ENCODE measurements at places on chromosomes 16 and 17.

DNA sequence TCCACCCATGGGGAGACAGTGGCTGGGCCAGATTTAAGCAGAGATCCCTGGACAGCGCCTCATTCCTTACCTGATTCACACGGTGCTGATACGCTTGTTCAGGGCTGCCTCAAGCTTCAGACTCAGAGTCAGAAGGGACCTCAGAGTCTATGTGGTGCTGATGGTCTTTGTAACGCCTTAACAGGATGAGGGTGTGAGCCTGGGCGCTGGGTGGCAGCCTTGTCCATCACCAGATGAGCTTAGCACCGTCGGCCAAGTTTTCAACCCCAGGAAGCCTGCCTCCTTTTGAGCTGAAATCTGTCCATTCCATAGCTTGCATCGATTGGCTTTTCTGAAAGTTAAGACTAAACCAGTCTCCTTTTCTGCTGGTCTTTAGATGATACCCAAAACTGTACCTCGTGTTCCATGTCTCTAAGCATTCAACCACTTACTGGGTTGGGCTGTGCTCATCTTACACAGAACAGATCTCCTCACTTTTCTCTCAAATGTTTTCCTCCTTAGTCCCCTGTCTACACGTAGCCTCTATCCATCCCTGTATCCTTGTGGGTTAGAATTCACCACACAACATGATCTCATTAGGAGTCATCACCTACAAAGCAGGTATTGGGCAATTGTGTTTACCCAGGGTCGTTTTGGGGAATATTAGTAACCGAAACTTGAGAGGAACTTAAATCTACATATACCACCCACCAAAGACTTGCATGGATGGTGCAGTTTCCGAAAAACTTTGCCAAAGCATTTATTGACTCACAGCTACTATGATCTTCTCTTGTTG lies 573.4 kb downstream of the CDH13 start:
- no peak for DNase-seq

GRCh38 chr17:74449773-74450172 lies 16.7 kb upstream of the CD300A start:
- DNase-seq = no peak

DNA sequence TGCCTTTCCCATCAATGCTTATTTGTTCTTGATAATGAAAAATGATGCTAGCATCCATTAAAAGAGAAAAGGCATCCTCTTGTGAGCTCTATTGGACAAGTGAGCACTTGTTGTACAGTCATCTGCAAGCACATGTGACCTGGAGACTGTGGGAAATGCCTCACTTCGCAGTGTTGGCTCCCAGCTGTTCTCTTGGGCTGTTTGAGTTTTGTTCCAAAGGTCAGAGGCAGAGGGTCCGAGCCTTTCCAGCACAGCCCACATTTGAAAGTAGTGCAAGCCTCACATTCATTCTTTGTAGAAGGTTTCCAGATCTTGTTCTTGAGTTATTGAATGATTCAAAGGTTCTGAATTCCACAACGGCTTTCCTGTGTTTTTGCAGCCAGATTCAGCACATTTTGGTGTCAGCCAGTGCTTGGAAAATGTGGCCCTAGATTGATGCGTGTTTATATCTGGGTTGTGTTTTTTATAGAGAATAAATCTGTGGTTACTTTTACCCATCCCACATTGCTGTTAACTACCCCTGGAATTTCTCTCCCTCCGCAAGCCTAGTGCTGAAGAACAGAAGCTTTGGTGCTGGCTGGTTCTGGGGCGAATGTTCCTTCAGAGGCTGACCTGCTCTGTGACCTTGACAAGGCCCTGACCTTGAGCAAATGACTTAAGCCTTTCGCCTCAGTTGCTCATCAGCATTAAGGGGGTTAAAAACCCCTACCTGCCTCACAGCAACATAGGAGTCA lies 49.8 kb downstream of the CDH1 start:
- DNase-seq = peak; percentile 79

DNA sequence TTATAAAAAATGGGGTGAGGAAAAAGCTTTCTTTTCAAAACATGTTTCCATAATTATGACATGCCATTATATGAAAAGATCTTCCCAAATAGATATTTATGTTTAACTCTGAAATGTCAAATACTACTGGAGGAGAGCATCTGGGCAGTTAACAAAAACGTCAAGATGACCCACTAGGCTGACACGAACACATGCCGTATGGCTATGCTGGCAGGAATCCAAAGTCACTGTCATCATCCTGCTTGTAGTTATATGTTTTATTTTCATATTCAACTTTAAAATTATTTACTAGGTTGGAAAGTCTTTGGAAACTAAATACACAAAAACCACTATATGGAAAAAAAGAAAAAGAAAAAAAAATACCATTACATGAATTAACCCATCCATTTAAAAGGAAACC lies 27.3 kb downstream of the ANKFY1 start:
- DNase-seq = peak; percentile 45

DNA sequence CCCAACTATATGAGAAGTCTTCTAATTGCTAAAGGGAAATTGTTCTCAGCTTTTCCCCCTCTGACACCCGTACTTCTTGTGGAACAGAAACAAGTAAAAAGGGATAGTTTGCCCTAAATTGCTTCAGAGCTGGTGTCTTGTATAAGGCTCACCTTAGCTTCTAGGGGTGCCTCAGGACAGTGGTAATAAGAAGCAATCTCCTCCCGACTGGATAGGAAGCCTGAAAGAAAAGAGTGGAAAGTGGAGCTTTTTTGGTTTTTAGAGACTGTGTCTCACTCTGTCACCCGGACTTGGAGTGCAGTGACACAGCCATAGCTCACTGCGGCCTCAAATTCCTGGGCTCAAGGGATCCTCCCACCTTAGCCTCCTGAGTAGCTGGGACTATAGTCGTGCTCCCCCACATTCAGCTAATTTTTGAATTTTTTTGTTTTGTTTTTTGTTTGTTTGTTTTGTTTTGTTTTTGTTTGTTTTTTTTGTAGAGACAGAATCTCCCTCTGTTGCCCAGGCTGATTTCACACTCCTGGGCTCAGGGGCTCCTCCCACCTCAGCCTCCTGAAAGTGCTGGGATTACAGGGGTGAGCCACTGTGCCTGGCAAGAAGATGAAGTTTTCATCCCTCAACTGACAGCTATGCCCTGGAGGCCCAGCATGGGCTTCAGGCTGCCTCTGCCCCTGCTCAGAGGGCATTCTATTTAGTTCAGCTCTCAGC lies 3.4 kb downstream of the TAT start:
- no peak for DNase-seq

DNA sequence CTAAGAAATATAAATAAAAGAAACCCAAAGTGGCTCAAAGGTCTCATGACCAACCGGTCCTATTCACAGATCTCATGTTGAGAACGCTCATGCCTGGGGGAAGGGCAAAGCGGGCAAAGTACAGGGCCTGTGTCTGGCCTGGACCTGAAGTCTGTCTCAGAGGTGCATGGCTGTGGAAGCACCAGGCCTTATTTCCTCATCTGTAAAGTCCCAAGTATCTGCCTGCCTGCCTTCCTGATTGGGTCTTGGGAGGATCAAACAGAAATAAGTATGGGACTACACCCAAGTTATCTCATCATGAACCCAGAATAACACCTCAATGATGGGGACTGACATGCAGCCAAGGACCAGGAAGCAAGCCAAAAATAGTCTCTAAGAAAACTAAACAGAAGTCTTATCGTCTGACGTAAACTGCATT lies 14.2 kb downstream of the AXIN2 start:
- DNase-seq = no peak

DNA sequence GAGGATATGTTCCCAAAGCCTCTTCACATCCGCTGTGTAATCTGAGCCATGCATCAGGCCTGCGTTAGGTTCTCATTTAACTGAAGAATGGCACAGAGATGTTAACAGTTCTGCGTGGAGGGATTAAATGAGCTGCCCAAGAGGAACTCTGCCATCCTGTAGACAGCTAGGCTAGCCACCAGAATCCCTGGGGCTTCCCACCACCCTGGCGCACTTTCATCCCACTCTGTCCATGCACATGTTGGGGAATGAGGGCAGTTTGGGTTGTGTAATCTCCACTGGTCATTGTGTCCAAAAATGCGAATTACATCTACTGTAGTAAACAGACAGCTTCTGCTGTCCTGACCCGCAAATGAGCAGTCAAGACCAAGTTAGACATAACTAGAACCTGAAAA lies 1.0 kb upstream of the GLG1 start:
- no peak for DNase-seq

DNA sequence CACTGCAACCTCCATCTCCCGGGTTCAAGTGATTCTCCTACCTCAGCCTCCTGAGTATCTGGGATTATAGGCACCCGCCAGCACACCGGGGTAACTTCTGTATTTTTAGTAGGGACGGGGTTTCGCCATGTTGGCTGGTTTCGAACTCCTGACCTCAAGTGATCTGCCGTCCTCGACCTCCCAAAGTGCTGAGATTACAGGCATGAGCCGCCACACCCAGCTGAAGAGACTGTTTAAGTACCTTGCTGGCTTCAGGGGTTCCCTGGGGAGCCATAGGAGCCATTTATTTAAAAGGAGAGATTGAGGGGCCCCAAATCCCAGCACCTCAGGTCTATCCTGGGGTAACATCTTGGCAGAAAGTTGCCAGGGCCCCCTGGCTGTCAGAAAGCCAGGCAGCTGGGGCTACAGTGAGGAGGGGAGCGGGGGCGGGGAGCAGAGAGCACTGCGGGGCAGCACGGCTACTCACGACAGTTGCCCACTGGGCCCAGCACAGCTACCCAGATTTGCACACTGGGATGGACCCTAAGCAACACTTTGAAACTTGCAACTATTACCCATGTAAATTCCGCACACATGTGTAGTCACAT lies 1.6 kb downstream of the SNAI3 start:
- no peak for DNase-seq

DNA sequence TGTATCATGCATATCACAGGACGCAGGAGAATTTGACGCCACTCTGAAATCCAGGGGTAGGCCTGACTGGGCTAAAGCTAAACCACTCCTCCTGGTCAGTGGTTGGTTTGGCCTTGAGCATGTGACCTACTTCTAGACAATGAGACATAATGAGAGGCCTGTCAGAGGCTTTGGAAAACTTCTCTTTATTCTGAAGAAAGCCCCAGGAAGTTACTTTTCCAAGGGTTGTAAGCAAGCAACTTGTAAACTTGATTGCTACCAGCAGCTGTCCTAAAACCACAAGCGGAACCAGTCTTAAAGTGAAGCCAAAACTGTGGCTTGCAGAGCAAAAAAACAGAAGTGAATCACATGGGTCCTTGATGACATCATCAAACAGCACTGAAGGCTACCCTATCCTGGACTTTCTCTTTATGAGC lies 138.2 kb upstream of the COX10 start:
- no peak for DNase-seq

- DNase-seq = no peak
These were observed 82.1 kb upstream of the CNTNAP4 start for GRCh38 chr16:76195056-76195455.

- no peak for DNase-seq
These were observed 3.9 kb upstream of the CACNG4 start for GRCh38 chr17:66960613-66961012.

- DNase-seq = no peak
These were observed 388.0 kb downstream of the SEC14L1 start for GRCh38 chr17:77528516-77529327.

GRCh38 chr16:28846933-28847273 lies 755 bp upstream of the TUFM start:
- DNase-seq = no peak

GRCh38 chr17:66398059-66398458 lies 95.6 kb downstream of the PRKCA start:
- no peak for DNase-seq

GRCh38 chr17:45900136-45900535 lies 5.8 kb downstream of the MAPT start:
- DNase-seq = no peak

DNA sequence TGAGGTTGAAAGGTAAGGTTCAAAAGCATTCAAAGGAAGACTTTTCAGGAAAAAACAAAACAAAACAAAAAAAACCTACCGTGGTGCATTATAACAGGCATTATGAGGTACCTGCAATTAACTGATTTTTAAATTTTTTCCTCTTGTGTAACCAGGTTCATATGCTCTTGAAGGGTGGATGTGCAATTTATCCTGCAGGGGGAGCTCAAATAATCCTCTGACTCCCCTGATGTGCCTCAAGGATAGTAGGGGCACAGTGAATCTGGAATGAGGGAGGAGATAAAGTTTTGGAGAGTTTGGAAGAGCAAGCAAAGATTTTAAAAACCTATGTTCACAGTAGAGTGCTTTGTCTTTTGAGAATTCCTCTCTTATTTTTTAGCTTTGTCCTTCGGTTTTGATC lies 1349.4 kb downstream of the CDH8 start:
- no peak for DNase-seq

GRCh38 chr17:68205251-68205807 lies 42.5 kb upstream of the AMZ2 start:
- peak; percentile 80 for DNase-seq

- DNase-seq = no peak
These were observed 311.8 kb downstream of the TOX3 start for GRCh38 chr16:52235186-52235585.

- DNase-seq = no peak
These were observed 12.8 kb downstream of the PLXDC1 start for GRCh38 chr17:39138431-39139160.

DNA sequence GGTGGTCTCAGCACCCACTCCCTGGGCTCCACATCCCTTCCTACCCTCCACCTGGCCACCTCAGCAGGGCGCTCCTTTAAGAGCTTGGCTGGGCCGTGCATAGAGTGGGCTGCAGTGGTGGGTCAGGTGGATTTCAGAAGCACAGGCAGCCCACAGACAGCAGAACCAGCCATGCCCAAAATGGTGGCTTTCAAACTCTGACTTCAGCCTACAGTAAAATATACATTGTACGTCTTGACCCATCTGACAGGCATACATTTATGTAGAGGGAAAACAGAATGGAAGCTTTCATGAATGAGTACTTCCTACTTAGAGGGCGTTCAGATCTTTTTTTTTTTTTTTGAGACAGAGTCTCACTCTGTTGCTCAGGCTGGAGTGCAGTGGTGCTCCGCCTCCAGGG lies 26.0 kb upstream of the LASP1NB start:
- DNase-seq = no peak

GRCh38 chr16:88475037-88475436 lies 22.0 kb downstream of the ZFPM1 start:
- no peak for DNase-seq

DNA sequence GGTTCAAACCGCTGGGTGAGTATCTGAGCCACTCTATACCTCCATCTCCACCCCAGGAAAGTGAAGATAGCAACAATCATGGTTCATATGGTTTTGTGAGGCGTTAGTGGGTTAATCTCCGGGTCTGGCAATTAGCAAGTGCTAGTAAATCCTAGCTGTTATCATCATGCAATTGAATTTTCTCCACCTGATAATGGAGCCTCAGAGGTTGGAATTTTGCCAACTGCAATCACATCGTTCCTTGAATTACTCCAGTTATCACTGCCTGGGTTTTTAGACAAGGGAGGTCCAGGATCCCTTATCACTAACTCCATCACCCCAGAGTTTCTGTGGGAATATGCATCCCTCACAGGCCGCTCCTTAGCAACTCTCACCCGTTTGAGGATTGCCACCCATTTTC lies 311.5 kb downstream of the RBFOX1 start:
- DNase-seq = no peak

- DNase-seq = peak; percentile 33
These were observed 6.0 kb upstream of the KRT38 start for GRCh38 chr17:41446806-41447205.

- no peak for DNase-seq
These were observed 410.6 kb downstream of the SLC39A11 start for GRCh38 chr17:72681844-72682243.

- DNase-seq = no peak
These were observed at the start of gene ATP2A3 for GRCh38 chr17:3964203-3965117. ATP2A3 (minus strand) TSS chr17:3964437; CDS start chr17:3964291, 146 bp downstream.
